Inflammatory macrophage treated with lipopolysaccharide for 1 hour (primary cell): ENCODE measurements at places on chromosomes 5 and 9.
A peak's percentile ranks its signal among the peaks of the same experiment; 100 is the strongest.

DNA sequence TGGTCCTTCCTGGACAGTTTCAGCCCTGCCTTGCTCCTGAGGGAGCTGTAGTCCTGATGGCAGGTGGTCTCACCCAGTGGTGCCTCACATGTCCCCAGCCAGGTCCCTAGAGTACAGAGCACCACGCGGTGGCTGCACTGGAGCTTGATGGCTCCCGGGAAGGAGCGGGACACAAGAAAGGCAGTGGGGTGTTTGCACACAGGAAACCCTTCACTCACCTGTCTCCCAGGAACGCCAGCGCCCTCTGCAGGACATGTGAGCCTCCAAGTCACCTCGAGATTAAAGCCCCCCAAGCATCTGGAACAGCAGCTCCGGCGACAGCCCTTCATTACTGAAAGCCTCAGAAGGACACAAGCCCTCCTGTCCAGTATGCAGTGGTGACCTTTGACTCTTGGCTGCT is 19.9 kb upstream of the TMEM250 start:
- no peak for DNase-seq

DNA sequence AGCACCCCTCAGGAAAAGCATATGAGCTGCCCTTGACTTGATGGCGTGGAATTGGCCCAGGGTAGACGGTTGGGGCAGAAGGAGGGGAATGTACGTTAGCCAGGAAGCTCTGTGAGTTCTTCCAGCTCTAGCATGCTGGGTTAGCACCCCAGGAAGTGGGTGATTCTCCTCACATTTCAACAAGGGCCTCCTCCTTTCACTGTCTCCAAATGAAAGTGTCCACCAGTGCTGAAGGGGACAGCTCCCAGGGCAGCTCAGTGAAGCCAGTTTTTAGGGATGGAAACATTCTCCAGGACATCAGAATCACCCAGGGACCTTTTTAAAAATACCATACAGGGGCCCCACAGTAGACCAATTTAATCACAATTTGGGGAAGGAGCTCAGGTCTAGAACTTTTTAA is 17.2 kb upstream of the AFAP1L1 start:
- no peak for DNase-seq

DNA sequence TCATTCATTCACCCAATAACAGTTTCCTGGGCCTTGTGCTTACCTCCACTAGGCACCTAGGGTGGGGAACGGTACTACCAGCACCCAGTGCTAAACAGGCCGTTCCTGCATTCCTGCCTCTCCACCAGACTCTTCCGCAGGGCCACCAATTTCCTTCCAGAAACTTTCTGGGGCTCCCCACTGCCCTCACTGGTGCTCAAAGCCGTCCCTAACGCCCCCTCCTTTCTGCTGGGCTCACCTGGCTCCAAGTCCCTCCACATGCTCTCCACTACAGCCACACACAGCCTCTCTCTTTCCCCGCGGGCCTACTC is 1.4 kb downstream of the PHF19 start:
- no peak for DNase-seq

GRCh38 chr5:56389261-56389660 is 156.1 kb upstream of the ANKRD55 start:
- no peak for DNase-seq

DNA sequence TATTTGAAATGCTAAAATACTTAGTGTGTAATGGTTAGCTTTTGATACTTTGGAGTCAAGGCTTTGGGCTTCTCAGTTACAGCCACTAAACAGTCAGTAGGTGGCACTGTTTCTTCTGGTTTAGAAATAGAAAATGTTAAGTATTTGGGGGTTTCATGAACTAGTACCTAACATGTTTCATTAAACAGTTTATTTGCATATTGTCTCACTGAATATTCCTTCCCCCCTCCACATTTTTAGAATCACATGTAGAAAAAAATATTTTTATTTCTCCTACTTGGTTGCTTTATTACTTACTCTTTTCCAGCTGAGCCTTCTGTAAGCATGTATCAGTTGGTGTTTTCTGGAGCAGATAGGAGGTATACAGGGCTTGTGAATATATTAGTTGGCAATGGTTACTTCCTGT is 48.0 kb downstream of the IPO11 start:
- peak; percentile 60 for DNase-seq

GRCh38 chr9:115192280-115192679 is 74.3 kb upstream of the TNC start:
- peak; percentile 60 for DNase-seq

DNA sequence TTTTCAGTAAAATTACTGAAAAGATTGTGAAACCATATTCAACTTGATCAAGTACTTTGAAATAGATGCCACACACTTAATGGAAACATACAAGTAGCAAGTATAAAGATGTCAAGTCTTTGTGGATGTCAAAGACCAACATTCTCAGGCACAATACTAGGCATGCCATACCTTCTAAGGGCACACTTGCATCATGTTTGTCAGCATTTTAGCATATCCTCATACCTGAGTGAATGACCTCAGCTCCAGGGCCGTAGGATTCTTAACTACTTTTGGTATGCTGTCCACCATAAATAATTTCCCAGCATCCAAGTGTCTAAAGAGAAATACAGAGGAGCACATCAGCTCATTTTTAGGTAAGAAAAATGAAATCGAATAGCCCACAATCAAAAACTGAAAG is 86.4 kb downstream of the FREM1 start:
- no peak for DNase-seq

DNA sequence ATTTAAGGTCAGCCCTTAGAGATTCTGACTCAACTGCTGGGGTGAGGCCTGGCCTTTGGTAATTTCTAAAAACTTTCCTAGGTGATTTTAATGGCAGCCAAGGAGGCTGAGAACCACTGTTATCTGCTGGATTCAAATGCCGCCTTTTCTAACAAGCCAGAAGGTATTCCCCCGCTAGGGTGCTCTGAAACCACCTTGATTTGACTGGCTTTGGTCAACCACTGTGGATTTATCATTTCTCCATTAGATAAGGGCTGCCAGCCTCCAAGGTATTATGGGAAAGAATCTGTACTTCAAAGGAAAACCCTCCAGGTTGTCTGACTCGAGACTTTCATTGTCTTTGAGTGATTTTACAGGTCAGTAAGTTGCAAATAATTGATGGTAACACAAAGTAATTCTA is 4.3 kb downstream of the ANXA6 start:
- no peak for DNase-seq

DNA sequence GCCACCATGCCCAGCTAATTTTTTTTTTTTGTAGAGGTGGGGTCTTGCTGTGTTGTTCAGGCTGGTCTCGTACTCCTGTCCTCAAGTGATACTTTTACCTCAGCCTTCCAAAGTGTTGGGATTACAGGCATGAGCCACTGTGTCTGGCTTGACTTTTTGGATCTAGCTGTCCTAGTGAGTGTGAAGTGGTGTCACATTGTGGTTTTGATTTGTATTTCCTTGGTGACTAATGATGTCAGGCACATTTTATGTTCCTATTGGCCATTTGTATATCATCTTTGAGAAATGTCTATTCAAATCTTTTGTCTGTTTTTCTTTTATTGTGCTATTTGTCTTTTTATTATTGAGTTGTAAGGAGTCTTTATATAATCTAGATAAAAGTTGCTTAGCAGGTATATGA is 53.5 kb upstream of the MCCC2 start:
- DNase-seq, result peak; percentile 76
